Right ventricle myocardium inferior (tissue), 1 donor: ENCODE measurements at places on chromosomes 2 and 18. TPM values are rescaled to one million over a fixed set of nuclear protein-coding genes. Genes with fewer than 3 reads are reported as not detected.

SDC1 gene
- total RNA-seq: 0.68 TPM

C1GALT1C1L gene
- total RNA-seq: 0.62 TPM

NEU2 gene
- not detected for total RNA-seq

ZSWIM2 gene
- total RNA-seq: not detected

ITPRIPL1 gene
- 1.4 TPM for total RNA-seq

TDRD15 gene
- total RNA-seq: not detected

SERPINB7 gene
- total RNA-seq: not detected

FOXI3 gene
- not detected for total RNA-seq

ERFE gene
- total RNA-seq: 0.51 TPM

PAIP2B gene
- 64.9 TPM for total RNA-seq

TBC1D8 gene
- 37.9 TPM for total RNA-seq

TTR gene
- total RNA-seq: not detected

ASPRV1 gene
- 0.81 TPM for total RNA-seq

HOXD1 gene
- total RNA-seq: not detected

KLHL30 gene
- 20.6 TPM for total RNA-seq

C2orf72 gene
- 0.16 TPM for total RNA-seq

COL6A3 gene
- 84.5 TPM for total RNA-seq

RAB27B gene
- total RNA-seq: 0.08 TPM

UPP2 gene
- total RNA-seq: not detected

UGT1A9 gene
- total RNA-seq: not detected

GLI2 gene
- total RNA-seq: 2.2 TPM

TIA1 gene
- 49.1 TPM for total RNA-seq

ALPP gene
- not detected for total RNA-seq

ADAM23 gene
- 69.1 TPM for total RNA-seq

TLX2 gene
- not detected for total RNA-seq

AKAIN1 gene
- total RNA-seq: not detected

ATIC gene
- total RNA-seq: 55.0 TPM

STK25 gene
- 97.4 TPM for total RNA-seq

NTSR2 gene
- not detected for total RNA-seq

USP14 gene
- 48.7 TPM for total RNA-seq

DSEL gene
- total RNA-seq: 2.1 TPM

ANAPC1 gene
- 18.6 TPM for total RNA-seq

SLC19A3 gene
- total RNA-seq: 4.5 TPM

POTEC gene
- total RNA-seq: not detected

LONRF2 gene
- 14.9 TPM for total RNA-seq

EGR4 gene
- total RNA-seq: not detected
